ENCODE measurements at places on chromosomes 2 and 18.

GRCh38 chr2:194116861-194117260, 1540.2 kb upstream of the SLC39A10 start:
- no peak for DNase-seq

DNA sequence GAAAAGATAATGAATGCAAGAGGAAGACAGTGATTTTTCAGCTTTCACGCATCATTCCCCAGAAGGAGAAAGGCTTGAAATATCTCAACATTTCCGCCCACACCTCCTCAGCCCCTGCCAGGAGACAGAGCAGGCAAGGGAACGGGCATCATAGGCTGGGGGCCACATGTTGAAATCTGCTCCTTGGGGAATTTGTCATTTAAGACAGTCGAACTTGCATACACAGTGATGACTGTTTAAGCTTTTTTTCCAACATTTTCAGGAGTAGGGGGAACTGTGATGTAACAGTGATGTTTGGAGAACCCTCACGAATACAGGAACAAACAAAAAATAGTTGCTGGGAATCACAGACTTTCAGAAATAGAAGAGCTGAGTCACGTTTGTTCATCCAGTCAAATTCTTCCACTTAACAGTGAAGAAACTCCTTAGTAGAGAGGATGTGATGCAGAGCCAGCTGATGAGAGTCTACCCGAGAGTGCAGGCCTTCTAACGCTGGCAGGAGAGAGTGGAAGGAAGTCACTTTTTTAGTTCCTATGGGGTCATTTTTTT, 266.8 kb downstream of the ALPK2 start:
- DNase-seq = peak; percentile 53

- DNase-seq = no peak
Measured at GRCh38 chr2:28662468-28663181, 89.0 kb upstream of the PPP1CB start.

DNA sequence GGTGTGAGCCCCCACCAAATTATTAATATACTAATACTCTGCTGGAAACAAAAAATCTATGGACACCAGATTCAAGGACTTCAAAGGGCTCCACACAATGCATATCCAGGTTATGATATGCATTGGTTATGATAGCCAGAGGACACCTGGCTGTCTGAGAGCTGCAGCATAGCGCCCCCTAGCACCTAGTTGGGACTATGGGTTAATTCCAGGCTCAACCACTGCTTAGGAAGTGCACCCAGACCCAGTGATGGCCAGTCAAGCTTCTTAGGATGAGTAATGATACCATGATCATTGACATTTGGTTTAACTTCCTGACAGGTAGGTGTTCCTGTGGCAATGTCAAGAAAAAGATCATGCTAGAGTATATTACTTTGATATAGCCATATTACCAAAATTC, 3.8 kb upstream of the FRZB start:
- no peak for DNase-seq

DNA sequence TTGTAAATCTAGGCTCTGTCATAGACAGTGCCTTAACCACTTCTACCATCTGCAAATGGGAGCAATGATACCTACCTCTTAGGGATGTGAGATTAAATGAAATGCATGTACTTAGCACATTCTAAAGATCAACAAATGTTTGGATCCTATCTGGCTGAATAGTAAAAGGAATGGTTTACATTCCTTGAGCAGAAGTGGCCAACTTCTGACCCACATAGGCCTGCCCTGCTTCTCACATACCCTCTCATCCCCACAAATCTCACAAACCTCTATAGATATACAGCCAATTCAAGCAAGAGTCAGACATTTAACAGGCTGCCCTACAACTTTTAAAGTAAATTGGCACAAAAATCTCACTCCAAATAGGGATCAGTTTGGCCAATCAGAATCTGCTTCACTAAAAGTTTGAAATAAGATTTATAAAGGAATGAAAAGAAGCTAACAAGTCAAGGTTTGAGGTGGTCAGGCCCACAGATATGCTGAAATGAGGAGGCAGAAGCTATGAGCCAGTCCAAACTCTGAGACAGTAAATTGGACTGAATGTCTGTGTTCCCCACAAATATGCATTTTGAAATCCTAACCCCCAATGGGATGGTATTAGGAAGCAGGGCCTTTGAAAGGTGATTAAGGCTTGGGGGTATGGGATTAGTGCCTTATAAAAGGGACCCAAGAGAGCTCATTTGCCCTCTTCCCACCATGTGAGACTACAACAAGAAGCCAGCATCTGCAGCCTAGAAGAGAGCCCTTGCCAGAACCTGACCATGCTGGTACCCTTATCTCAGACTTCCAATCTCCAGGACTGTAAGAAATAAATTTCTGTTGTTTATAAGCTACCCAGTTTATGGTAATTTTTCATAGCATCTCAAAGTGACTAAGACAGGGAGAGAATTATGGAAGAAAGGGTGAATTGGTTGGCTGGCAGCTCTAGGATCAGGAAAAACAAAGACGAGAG, 227.8 kb upstream of the RBMS1 start:
- no peak for DNase-seq

GRCh38 chr2:12718711-12719399, 2.1 kb downstream of the TRIB2 start:
- DNase-seq = no peak

- DNase-seq = no peak
Measured at GRCh38 chr2:160063879-160064612, 1.6 kb upstream of the PLA2R1 start.

GRCh38 chr2:10387033-10387432, 61.1 kb downstream of the ODC1 start:
- DNase-seq = no peak

DNA sequence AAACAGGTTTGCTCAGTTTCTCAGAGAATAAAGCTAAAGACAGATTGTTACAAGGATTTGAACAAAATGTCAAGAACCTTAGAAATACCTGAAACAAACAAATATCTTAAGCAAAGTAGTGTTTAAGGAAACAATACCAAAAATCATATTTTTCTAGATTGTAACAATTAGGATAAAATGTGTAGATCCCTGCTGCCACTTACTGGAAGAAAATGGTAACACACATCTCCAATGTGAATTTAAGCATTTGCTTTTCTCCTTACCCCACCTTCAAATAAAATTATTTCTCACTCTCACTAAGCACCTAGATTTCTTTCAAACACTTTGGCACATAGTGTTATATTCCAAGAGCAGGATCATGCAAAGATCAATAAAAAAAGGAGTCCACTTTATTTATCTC, 34.9 kb downstream of the SUCLG1 start:
- DNase-seq = no peak

DNA sequence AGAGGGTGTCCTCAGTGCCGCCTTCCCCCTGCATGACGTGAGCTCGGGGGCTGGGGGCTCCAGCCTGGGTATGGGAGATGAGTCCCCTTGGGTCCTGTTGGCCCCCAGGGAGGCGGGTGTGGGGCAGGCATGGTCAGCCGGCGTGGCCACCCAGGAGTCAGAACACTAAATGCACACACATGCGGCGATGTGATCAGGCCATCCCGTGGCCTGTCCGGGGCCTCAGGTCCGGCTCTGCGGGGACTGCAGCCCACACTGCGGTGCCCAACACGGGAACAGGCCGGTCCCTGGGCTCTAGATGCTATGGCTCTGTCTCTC, 13.8 kb downstream of the ANO7 start:
- no peak for DNase-seq

DNA sequence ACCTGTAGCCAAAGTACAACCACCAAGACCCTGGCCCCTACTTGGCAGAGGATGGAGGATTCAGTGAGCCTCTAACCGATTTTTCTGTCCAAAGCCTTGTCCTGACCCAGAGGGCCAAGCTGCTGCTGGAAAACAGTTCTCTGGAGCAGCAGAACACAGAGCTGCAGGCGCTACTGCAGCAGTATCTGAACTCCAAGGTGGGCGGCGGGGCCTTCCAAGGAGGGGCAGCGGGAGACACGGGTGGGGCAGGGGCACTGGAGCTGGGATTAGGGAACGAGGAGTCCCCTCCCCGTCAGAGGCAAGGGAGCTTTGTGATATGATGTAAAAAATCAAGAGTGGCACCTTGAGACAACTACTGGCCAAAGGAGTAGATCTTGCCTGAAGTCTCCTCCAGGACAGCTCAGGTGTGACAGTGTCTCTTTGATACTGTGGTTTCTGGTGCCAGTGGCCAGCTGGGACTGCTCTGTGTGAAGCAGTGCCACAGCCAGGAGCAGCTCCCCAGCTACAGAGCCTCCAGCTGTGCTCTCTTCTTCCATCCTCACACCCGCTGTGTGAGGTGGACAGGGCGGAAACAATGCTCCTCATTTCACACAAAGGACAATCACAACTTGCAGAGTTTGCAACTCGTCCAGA, 22.8 kb downstream of the OTOF start:
- DNase-seq = no peak

Measured in brain pericyte (primary cell).